NCI-H2081 (cell line): ENCODE measurements at places on chromosomes 7 and 10.
A peak's percentile ranks its signal among the peaks of the same experiment; 100 is the strongest.

DNA sequence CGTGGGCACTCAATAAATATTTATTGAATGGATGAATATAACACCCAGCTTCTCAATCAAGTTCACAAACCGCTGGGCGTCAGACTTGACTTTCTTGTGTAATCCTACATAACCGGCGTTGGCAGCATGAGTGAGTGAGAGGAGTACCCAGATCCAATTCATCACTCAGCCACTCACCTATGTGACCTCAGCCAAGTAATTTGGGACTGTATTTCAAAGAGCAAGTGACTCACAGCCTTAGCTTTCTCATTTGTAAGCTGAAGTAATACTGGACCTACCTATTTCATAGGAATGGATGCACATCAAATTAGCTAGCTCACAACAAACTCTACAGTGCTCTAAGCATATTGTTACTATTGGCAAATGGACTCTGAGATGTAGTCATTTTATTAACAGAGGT, 53.8 kb upstream of the FAM204A start:
- no peak for DNase-seq

GRCh38 chr10:571688-572451, 117.6 kb downstream of the DIP2C start:
- DNase-seq: no peak

- DNase-seq: no peak
Measured at GRCh38 chr7:45416846-45417245, 157.3 kb upstream of the ADCY1 start.

GRCh38 chr7:7720750-7721621, 2.6 kb upstream of the RPA3 start:
- DNase-seq: no peak

DNA sequence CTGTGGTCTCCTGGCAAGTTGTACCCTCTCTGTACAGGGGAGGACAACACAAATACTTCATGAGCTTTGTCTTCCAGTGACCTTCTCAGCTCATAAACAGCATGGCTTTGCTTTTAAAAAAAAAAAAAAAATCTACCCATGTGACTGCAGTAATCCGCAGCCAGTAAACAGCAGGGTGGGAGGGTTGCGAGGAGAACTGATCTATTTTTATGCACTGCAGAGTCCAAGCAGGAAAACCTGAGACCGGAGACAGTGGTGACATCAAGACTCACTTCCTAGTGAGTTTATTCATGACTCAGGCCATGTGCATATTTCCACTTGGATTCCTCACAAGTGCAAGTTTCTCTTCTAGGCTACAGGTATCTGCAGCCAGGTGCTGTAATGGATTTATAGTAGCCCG, 127.9 kb downstream of the NRF1 start:
- no peak for DNase-seq

DNA sequence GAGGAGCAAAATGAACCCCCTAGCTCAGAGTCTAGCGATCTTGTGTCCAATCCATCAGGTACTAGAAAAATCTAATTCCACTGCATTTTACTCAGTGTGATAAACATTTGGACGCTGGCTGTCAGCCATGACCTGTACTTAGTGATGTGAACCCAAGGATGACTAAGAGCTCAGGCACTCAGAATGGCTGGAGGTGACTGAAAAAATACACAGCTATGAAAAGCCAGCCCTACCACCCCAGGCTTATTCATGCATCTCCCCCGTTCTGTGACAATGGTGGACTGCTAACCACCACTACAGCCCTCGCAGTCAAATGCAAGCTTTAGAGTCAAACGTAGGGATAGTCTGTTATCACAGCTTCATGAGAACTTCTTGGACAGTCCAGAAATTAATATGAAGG, 14.9 kb downstream of the AFAP1L2 start:
- DNase-seq: no peak

- DNase-seq: peak; percentile 58
Measured at GRCh38 chr10:116704926-116705325, 37.4 kb downstream of the HSPA12A start.

DNA sequence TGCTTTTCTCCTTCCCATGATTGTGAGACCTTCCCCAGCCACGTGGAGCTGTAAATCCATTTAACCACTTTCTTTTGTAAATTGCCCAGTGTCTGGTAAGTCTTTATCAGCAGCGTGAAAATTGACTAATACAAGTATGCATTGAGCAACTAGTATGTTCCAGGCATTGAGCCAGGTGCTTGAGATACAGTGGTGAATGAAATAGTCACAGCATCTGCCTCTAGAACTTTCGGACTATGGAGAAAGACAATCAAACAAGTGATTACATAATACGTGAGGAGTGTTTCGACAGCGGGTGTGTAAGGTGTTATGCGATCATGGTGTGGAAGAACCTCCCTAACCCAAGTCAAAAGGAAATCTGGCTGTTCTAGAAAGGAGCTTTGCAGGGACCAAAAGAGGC, 21.6 kb upstream of the NUP205 start:
- no peak for DNase-seq

DNA sequence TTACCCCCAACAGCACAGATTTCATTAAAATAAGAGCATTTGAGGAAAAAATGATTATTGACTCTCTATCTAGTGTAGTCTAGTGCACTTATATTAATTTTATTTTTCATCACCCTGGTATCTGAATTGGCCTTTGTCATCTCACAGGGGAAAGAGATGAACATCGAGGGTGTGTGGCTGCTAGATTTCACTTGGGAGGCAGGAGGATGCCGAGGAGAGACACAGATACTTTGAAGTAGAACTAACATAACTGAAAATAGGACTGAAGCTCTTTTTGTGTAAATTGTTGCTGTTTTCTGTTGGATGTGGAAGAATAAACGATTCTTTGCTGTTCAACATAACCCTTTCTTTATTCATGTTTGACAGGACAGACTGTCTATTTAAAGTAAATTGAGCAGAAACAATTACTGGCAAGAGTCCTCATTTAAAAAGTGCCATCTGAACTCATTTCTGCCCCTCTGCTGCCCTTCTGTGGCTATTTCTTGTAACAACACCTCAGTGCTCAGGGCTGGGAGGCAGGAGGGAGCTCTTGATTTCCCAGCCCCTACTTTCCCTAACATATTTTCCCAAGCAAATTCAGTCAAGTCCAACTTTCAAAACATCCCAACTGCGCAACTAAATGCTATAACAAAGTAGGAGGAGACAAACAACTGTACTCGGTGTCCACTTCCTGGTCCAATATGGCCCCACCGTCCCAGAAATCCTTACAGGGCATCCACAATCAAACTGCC, 15.6 kb downstream of the LYZL1 start:
- peak; percentile 75 for DNase-seq

DNA sequence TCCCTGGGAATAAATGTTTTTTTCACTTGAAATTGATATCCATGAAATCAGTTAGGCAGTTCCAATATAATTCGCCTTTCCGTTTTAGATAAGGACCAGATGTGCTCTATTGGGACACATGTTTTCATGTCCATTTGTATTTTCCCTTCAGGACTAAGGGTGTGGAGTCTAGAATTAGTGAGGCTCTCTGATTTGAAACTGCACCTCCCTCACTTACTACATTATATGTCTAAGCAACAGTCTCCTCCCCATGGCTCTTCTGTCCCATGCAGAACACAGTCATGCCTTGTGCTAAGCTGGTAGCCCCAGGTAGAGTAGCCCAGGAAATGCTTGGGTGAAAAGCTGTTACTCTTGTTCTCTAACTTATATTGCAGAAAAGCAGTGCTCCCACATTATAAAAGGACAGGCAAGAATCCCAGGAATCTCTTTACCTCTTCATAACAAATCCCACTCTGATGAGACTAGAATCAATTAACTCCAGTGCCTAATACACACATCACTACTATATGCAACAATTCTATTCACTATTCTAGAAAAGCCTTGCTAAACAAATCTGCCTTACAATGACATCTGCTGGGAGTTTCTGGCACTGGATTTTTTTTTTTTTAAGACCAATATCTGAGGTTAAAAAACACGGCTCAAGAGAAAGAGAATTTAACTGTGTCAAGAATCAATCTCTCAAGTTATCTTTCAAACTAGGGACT, 293.9 kb downstream of the SNX13 start:
- DNase-seq: no peak

DNA sequence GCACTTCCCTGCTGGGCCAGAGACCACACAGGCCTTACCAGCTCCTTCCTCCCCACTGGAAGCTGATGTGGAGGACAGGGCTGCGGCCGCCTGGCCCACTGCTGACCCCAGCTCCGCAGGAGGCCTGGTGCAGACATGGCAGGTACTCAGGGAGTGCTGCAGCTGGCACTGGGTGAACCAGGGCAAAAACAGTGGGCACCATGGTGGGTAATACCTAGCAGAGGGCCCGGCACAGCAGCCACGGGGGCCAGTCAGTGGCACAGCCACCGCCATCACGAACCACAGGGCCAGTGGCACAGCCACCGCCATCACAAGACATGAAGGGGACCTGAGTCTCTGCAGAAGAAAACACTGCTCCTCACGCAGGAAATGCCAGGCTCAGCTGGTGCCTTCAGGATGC, 152.6 kb upstream of the PPP2R2D start:
- no peak for DNase-seq

GRCh38 chr7:110974441-110974840, 116.5 kb upstream of the LRRN3 start:
- DNase-seq: no peak

DNA sequence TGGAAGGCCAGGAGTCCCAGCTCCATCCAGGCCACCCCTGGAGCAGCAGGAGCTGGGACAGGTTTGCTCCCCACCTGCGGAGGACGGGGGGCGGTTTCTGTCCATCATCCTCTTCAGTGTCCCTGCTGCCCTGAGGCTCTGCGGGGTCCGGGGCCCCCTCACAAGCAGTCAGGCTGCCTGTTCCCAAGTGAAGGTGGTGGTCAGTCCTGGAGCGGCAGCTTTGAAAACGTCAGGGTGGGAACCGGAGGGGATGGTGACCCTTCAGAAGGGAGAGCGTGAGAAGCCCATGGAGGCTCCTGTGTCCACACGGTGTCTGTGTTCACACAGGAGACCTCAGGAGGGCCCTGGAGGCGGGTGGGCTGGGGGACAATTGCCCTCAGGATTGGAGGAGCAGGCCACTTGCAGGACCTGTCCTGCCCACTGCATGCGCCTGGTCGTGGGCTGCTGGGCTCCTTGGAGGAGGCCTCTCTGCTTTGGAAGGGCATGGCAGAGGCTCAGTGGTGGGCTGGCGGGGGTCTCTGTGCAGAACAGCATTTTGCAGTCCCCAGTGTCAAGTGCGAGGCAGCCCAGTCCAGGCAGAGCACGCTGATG, 49.3 kb upstream of the INPP5A start:
- no peak for DNase-seq

DNA sequence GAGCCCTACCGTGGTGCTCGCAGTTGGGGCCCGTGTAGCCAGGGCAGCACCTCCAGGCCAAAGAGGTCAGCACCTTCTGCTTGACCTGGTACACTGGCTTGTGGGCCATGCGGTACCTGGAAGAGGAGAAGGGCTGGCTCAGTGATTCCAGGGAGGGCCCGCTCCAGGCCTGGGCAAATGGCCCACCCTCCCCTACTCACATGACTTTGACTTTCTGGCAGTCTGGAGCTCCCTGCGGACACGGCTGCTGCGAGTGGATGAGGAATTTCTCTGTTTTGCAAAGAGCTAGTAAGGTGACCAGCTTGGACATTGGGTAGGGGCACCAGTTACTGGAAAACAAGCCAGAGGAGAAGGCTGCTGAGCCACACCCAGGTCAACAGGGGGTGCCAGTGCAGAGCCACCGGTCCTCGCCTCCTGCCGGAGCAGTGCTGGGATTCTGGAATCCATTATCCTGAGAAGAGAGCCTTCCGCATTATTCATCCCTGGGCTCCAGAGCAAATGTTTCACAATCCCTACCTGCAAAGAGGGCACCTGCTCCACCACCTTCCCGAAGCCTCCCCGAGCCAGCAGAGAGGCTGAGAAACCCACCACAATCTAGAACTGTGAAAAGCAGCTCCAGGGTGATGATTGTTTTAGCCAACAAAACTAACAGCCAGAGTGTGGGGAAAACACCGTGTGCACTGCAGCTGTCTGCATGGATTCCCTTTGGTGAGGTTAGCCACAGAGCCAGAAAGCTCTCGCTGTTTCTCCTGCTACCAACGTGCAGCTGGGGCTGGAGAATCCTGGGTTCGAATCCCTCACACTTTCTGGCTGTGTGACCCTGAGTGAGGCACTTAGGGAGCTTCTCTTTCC, 11.8 kb downstream of the MMRN2 start:
- no peak for DNase-seq

GRCh38 chr7:128875523-128875948, 12.9 kb downstream of the ATP6V1F start:
- no peak for DNase-seq

- DNase-seq: no peak
Measured at GRCh38 chr10:64363687-64364086, 842.5 kb downstream of the REEP3 start.

- no peak for DNase-seq
Measured at GRCh38 chr10:30705625-30706149, 76.1 kb upstream of the LYZL2 start.

- DNase-seq: no peak
Measured at GRCh38 chr10:76915316-76915715, 722.3 kb downstream of the KCNMA1 start.

GRCh38 chr7:99499371-99499720, 735 bp downstream of the ZNF394 start:
- no peak for DNase-seq

- peak; percentile 18 for DNase-seq
Measured at GRCh38 chr10:70265032-70265689, 18.6 kb downstream of the NPFFR1 start.

- DNase-seq: no peak
Measured at GRCh38 chr7:11021468-11021867, 47.8 kb downstream of the PHF14 start.

DNA sequence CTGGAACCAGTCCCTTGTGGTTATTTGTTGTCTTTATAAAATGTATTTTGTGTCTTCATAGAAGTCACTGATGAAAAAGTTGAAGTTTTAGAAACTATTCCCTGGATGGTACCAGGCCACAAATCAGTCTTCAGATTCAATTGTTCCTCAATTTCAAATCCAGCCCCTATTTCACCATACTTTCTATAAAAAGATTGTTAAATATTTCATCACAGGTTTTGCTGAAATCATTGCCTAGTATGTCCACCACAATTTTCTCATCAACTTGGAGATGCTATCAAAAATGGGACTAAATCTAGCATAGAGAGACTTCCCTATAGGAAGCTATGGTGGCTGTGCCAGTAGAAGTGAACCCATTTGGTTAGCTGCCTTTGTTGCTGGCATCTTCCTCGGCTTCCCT, 118.5 kb downstream of the RAB18 start:
- no peak for DNase-seq

GRCh38 chr7:87658553-87658952, 30.4 kb downstream of the RUNDC3B start:
- DNase-seq: no peak

- DNase-seq: no peak
Measured at GRCh38 chr7:111262293-111263116, 171.6 kb downstream of the LRRN3 start.

GRCh38 chr10:11601670-11602069, 9.8 kb downstream of the USP6NL start:
- DNase-seq: no peak
